ENCODE measurements at places on chromosomes 6 and 20.

GRCh38 chr6:164098857-164099267, 684.3 kb downstream of the QKI start:
- DNase-seq: peak; percentile 70

- DNase-seq: no peak
Measured at GRCh38 chr20:61570646-61571195, 318.7 kb downstream of the CDH4 start.

DNA sequence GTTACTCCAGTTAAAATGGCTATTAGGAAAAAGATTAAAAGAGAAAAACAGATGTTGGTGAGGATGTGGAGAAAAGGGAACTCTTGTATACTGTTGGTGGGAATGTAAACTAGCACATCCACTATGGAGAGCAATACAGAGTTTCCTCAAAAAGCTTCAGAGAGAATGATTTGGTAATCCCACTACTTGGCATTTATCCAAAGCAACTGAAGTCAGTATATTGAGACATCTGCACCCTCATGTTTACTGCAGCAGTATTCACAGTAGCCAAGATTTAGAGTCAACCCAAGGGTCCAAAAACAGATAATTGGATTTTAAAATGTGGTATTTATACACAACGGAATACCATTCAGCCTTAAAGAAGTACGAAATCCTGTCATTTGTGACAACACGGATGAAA, 469.5 kb downstream of the QKI start:
- no peak for DNase-seq

DNA sequence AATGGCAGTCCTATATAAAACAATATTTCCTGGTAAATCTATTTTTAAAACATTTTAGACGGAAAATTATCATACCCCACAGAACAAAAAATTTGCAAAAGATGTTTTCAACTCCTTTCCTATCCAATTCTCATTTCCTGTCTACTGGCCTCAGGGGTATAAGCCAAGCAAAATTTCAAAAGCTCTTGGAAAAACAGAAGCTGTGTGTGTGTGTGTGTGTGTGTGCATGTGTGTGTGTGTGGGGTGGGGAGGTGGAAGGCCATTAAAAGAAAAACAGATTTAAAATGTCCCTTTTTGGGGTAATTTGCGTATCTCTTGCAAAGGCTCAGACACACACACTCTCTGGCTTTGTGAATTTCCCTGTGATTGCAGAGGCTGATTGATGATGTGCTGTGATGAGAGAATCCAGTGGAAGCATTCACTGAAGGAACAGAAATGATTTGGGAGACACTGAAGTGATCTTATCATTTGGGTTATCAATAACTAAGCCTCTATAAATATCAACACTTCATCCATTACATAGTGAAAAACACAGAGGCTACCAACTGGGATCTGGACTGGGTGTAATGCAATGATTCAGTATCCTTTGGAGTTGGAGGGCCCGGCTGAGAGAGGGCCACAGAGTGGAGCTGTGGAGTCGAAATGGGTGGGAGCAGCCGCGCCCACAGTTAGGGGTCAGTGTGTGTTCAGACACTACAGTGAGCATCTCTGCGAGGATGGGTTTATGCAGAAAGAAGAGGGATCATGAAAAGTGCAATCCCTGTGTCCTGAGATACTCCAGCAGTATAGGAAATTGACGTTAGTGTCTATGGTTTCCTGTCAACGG, 106.8 kb upstream of the PREP start:
- peak; percentile 25 for DNase-seq

- DNase-seq: no peak
Measured at GRCh38 chr20:21241406-21241805, 61.7 kb upstream of the XRN2 start.
